ENCODE measurements at places on chromosomes 13 and 19.

DNA sequence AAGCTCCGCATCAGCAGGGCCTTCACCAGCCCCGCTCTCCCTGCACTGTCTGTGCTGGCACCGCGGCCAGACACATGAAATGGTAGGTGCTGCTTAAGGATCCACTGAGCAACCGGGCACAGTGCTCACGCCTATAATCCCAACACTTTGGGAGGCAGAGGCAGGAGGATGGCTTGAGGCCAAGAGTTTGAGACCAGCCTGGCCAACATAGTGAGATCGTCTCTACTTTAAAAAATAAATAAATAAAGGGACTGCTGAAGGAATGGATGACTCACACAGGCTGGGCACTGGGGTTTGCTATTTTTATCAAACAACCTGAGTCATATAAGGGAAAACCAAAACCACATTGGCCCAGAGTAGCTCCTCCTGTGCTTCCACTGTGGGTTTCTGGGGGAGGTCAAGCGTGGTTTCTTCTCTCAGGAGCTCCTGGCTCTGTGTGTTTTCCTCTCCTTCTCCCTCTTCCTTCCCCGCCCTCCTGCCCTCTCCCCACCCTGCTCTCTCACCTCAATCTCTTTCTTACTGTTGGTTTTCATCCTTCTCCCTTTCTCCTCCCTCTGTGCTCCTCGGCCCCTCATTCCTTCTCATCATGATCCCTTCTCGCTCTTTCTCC is 21.3 kb downstream of the VRK3 start:
- DNase-seq = no peak

GRCh38 chr13:101242720-101243119 is 173.6 kb downstream of the NALCN start:
- no peak for DNase-seq

GRCh38 chr19:37977391-37977790 is 70.4 kb downstream of the SIPA1L3 start:
- DNase-seq = no peak

DNA sequence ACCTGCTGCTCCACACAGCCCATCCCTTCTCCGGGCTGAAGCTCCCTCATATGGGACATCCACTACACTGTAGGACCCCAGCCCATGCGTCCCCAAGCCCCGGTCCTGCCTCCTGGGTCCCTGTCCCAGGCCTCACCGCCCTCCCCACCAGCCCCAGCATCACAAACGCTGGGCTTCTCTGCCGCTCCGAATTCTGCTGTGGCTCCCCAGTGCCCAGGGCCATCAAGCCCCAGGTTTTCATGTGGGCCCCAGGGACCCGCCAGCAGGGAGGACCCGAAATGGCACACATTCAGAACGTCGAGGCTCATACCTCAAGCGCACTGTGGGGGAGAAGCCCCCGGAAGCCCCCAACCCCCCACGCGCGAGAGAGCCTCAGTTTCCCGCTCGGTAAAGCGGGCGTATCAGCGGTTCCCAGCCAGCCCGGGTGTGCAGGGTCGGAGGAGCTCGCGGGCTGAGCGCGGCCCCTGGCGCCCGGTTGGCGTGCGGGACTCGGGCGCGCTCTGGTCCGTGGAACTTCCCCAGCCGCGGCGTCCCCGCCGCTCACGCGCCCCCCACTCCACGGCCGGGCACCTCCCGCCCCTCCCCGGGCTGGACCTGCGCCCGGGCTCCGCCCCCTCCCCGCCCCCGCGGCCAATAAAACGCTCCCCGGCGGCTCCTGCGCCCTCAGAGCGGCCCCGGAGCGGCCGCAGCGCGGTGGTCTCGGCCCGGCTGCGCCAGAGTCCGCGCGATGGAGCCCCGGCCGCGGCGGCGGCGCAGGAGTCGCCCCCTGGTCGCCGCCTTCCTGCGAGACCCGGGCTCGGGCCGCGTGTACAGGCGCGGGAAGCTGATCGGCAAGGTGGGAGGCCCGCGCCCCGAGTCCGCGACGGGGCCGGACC is at the start of gene PLK5:
Gene PLK5, plus strand, starts transcription at position 666 of the 875 bp plus-strand sequence. CDS start 2,920 bp downstream, outside the sequence.
- peak; percentile 14 for DNase-seq

- peak; percentile 85 for DNase-seq
Measured at GRCh38 chr19:47028195-47028601, 8.6 kb downstream of the NPAS1 start.

All from brain (organoid and tissue), 16 donors.